Activated T-cell treated with anti-CD3 and anti-CD28 coated beads for 4 hours (primary cell): ENCODE measurements at places on chromosomes 5 and 9.

GRCh38 chr5:126410623-126411022 lies 12.6 kb upstream of the GRAMD2B start:
- DNase-seq, result no peak

GRCh38 chr9:127449332-127449966 lies 1.8 kb downstream of the RPL12 start:
- DNase-seq, result no peak

DNA sequence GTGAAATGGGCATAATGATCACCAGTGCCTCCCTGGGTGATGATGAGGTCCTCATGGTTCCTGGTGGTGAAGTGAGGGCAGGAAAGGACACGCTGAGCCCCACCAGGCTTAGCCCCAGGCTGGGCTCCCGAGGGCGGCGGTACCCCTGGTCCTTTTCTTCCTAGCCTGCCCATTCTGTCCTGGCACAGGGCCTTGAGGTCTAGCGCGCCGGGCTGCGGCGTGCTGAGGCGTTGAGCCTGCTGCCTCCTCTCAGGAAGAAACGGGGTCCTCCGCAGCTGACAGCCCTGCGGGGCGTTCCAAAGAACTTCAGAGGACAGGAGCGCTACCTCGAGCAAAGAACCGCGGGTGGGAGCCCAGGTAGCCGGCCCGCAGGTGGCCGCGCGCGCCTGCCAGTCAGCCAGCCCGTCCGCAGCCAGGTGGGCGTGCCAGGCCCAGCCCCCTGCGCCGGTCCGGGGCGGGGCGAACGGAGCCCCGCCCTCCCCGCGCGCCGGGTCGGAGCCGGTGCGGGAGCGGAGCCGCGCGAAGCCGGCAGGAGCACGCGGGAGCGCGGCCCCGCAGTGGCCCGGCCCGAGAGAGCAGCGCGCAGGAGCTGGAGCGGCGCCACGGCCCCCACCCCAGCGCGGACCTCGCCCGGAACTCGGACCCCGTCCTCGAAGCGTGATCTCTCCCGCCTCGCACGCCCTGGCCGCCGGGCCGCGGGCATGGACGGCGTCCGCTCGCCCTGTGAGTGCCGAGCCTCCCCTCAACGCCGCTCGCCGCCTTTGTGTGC lies at the start of gene WNK2:
WNK2 (plus strand) TSS at position 477 of the 769 bp plus-strand sequence. CDS start 791 bp downstream, outside the sequence.
- peak; percentile 21 for DNase-seq

DNA sequence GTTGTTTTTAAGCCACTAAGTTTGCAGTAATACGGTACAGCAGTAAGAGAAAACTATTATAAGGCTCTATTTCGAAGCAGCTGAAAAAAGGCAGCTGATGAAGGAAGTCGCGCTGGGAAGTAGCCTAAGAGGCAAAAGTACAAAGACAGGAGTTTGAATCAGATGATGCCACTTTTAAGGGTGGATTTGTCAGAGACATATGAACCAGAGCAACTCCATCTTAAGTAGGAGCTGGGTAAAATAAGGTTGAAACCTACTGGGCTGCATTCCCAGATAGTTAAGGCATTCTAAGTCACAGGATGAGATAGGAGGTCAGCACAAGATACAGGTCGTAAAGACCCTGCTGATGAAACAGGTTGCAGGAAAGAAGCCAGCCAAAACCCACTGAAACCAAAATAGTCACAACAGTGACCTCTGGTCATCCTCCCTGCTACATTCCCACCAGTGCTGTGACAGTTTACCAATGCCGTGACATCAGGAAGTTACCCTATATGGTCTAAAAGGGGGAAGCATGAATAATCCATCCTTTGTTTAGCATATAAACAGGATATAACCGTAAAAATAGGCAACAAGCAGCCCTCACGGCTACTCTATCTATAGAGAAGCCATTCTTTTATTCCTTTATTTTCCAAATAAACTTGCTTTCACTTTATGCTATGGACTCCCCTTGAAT lies 91.8 kb upstream of the PRSS3 start:
- DNase-seq, result no peak

GRCh38 chr5:173963182-173963838 lies 25.7 kb upstream of the C5orf47 start:
- no peak for DNase-seq

- DNase-seq, result no peak
Measured at GRCh38 chr9:132190966-132191365, 29.1 kb downstream of the NTNG2 start.

DNA sequence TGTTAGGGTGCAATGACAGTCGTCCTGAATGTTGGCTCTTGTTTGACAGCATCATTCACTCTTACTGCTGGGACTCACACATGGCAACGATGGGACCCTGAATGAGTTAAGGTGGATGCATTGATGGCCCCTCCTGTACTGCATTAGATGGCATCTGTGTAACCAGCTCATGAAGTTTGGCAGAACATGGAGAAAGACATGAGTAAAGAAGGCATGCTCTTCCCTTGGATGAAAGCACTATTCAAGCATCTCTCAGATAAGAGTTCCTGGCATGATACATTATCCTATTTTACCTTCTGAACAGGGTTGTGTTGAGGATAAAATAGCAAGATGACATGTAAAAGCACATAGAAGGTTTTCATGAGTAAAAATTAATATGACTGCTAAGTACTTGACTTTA lies 142.2 kb upstream of the GAS1 start:
- DNase-seq, result no peak

DNA sequence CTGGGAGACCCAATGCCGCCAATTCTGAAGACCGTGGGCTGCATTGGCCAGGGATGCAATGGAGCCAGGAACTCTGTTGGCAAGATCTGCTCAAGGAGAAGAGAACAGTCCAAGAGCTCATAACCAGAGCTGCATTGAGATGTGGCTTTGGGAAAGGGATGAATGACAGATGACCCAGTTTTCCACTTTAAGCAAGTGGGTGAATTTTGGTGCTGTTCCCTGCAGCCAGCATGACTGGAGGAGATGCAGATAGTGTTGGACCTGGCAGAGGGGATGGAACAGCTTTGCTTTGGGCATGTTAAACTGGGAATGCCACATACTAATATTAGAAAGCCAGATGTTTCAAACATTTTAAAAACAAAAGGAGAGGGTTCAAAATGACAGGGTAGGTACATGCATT lies 143.1 kb downstream of the FSTL4 start:
- no peak for DNase-seq

- no peak for DNase-seq
Measured at GRCh38 chr9:80720579-80720978, 968.8 kb downstream of the TLE1 start.

GRCh38 chr9:126471084-126471624 lies 142.6 kb upstream of the LMX1B start:
- peak; percentile 43 for DNase-seq

- no peak for DNase-seq
Measured at GRCh38 chr5:179648410-179648809, 24.9 kb upstream of the HNRNPH1 start.

DNA sequence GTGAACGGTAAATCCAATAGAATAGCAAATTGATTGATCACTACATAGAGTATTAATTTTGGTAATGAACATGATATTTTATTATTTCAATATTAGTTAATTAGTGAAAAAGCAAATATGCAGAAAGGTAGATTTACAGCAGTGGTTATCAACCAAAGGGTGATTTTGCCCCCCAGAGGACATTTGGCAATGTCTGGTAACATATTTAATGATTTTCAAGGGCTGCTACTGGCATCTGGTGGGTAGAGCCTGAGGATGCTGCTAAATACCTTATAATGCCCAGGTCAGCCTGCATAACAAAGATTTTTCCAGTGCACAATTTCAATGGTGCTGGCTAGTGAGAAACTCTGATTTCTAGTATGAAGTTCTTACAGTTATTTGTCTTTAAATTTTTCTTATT lies 1313.7 kb downstream of the PTPRD start:
- no peak for DNase-seq

- DNase-seq, result no peak
Measured at GRCh38 chr5:171595801-171596231, 176.4 kb downstream of the FGF18 start.

- DNase-seq, result no peak
Measured at GRCh38 chr9:35842020-35842745, 13.2 kb downstream of the TMEM8B start.

- no peak for DNase-seq
Measured at GRCh38 chr9:121640491-121641223, 10.8 kb upstream of the DAB2IP start.

DNA sequence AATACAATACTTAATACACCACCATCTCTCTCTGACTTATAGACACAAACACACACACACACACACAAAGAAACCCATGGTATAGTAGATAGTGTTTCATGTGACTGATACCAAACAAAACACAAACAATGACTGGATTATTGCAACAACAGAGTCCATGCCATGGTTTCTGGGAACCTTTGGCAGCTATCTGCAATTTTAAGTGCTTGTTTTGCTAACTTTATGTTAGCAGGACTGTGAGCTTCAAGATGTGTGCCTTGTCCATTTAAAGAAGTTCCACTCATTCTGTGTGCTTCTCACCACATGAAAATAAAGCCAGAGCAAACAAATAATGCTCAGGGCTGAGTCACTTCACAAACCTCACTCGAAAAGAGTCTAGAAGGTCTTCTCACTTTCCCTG lies 15.1 kb upstream of the LURAP1L start:
- DNase-seq, result no peak

- no peak for DNase-seq
Measured at GRCh38 chr9:101648493-101648892, 53.7 kb upstream of the PPP3R2 start.

GRCh38 chr5:91190314-91190690 lies 192.8 kb downstream of the ARRDC3 start:
- DNase-seq, result no peak

DNA sequence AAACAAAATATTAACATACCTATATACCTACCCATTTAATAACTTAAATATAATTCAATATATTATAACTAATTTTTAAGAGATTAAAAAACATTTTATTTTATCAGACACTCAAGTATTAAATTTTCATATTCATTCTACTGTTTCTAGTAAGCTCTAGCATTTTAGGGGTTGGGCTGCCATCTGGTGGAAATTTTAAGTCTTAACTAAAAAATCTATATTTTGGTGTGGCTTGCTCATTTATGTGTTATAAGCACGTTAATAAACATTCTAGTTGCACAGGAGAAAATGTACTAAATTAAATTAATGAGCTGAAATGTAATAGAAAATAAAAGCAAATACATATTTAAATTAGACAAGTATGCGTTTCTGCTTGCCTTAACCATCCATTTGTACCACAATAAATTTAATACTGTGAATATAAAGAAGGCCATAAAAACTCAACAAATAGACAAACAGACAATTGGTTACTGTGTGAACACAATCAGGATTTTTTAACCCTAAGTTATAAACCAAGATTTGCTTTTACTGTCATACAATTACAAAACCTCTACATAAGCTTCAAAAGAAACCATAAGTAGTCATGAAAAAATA lies 1728.3 kb upstream of the CDH9 start:
- DNase-seq, result no peak
